NCI-H2171 treated with DMSO at 0.1 percent for 48 hours (cell line): ENCODE measurements at places on chromosomes 4 and X.

DNA sequence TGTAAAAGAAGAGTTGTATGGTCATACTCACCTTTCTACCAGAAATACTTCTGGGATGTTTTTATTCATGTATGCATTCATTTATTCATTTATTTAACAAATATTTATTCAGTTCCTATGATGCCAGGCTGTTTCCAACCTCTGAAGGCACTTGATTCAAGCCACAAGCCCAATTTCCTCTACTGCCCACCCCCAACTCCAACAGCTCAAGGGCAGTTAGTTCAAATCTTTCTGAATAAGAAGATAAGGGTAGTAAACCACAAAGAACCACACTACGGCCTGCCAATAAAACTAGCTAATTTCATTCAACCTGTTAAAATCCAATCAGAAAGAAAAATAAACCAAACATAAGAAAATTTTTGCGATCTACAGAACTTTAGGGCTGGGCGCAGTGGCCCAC is 31.2 kb downstream of the LRBA start:
- no peak for DNase-seq

- no peak for DNase-seq
Observed at GRCh38 chr4:185286571-185286970, 77.2 kb downstream of the SNX25 start.

DNA sequence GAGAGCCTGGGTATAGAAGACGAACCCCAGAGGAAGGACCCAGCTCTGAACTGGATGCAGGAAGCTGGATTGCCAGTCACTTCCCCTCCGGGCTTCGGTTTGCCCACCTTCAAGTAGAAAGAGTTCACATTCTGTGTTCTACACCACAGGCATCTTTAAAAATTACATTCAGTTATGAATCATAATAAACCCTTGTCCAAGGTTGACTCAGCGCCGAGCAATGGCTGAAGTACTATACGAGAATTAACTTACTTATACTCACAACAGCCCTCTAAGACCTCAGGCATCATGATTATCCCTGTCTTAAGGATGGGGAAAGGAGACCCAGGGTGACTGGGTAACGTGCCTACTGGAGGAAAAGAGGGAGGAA is 72.5 kb downstream of the EVC2 start:
- no peak for DNase-seq

DNA sequence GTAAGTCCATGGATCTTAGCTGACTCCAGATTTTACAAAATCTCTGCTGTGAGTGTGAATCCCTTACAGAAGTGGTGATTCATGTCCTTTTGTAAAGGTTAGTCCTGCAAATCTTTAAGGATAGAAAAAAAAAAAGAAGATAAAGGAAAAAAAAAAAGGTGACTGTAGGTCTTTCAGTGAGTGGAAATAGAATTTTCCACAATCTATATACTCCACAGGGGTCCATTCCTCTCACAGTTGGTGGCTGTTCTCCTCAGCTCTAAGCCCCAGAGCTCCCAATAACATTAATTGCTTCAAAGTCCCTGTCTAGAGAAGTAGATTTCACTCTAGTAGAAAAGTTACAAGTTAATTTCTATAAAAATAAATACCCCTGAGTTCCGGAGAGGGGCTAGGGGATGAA is 189.1 kb downstream of the NDST4 start:
- DNase-seq, result no peak

GRCh38 chr4:54709400-54709799 is 51.6 kb downstream of the KIT start:
- DNase-seq, result no peak

- no peak for DNase-seq
Observed at GRCh38 chr4:180203349-180203748, 2039.9 kb upstream of the TENM3 start.

DNA sequence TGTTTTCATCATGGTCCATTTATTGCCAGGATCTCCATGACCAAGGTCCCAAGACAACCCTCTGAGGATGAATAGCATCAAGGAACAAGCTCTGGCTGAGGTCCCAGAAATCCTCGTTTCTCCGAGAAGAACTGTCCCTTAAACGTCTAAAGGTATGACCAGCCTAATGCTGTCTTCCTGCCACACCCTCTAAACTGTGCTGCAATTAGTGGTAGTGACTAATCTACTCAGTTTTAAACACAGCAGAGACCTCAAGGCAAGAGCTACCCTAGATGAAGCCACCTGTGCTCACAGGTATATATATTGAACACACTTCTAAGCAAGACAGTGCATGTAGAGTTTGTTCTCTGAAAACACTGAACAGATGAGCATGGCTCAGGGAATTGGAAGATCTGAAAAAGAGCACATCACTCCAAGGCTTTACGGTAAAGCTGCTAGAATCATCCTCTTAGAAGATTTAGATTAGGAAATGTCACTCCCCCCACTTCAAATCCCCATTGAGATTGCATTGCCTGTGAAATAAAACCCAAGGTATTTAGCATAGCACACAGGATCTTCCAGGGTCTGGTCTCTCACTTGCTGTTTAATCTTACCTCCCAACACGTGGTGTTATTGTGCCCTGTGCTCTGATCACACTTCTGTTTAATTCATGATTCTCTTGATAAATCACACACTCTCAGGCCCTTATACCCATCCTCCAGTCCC is 173.9 kb upstream of the VCX3A start:
- DNase-seq, result no peak

DNA sequence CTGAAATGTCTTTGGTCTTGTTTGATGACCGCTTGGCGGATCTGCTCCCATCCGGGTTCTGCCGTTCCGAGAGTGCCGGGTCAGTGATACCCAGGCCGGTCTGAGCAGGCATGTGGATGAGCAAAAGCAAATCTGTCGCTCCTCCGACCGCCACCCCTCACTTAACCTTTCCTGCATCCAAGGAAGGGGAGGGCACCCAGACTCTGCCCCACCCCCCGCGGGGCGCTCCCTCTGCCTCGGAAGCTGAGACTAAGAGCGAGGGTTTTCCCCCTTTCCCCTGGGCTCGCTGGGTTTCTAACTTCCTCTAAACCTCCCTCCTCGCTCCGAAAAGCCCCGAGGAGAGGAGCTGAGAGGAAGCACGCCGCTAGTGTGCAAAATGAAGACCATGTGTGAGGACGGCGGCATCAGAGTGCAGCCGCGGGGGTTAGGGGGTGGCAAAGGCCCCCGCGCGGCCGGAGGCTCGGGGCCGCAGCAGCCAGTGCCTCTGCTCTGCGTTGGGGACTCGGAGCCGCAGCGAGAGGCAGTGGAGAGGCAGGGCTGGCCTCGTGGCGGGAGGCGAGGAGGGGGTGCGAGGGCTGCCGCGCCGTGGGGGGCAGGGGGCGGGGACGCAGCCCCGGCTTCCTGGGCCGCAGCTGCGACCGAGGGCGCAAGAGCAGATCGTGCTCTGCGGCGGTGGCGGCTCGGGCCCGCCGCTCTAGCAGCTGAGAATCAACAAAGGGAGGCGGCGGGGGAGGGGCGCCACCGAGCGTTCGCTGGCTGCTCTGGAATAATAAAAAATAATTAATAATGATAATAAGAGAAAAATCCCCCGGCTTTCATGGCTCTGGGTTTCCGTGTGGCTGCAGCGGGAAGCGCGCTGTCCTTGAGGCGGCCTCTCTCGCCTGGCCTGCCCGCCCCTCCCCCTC is 55.8 kb upstream of the BCOR start:
- peak; percentile 74 for DNase-seq

DNA sequence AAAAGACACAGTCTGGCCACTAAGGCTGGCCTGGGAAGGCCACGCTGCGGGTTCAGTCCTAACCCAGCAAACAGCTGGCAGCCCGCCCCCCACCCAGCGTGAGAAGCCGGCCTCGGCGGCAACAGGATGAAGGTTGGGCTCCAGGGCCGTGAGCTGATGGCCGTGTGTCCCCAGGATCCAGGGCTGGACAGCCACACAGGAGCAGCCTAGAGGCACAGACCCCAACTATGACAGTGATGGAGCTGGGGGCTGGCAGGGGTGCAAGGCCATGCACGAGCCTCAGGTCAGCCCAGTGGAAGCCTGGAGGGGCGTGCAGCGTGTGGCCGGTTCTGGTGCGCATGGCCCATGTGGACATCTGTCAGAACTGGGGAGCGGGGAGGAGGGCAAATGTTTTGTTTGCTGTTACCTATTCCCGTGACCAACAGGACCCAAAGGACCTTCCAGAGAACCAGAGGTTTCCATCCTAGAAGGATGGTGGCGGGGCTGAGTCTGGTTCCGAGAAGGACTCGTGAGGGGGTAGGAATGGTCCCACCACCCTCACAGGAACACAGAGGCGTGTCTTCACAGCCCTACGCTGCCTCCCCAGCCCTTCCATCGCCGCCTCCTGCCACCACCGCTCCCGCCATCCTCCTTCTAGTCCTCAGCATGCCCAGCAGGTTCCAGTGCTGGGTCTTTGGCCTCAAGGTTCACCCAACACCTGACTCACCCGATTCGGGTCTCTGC is 46.5 kb downstream of the ZFYVE28 start:
- no peak for DNase-seq
